Myometrial cell (primary cell): ENCODE measurements at places on chromosomes 13 and 19. TPM values are rescaled to one million over a fixed set of nuclear protein-coding genes. Genes with fewer than 3 reads are reported as not detected.

RFPL4AL1 gene
- not detected in 2 replicates for total RNA-seq

SIGLEC5 gene
- not detected in 2 replicates for total RNA-seq

VSTM2B gene
- total RNA-seq = not detected in 2 replicates

TIMM29 gene
- 40.2 and 47.3 TPM in 2 replicates for total RNA-seq

PINLYP gene
- total RNA-seq = 11.3 and 19.6 TPM in 2 replicates

SIGLEC14 gene
- not detected in 2 replicates for total RNA-seq

KANK2 gene
- 294 and 298 TPM in 2 replicates for total RNA-seq

TJP3 gene
- not detected in 2 replicates for total RNA-seq

CEACAM6 gene
- total RNA-seq = not detected in 2 replicates

ASPDH gene
- total RNA-seq = not detected in 2 replicates

ERICH4 gene
- not detected in 2 replicates for total RNA-seq

TUBB4A gene
- total RNA-seq = not detected in 2 replicates

PCDH8 gene
- total RNA-seq = not detected in 2 replicates

CPB2 gene
- not detected in 2 replicates for total RNA-seq

PBX4 gene
- 1.4 TPM in 1 of 2 replicates, not detected in the other for total RNA-seq
